ENCODE measurements at places on chromosomes 3 and 15.
A peak's percentile ranks its signal among the peaks of the same experiment; 100 is the strongest.

DNA sequence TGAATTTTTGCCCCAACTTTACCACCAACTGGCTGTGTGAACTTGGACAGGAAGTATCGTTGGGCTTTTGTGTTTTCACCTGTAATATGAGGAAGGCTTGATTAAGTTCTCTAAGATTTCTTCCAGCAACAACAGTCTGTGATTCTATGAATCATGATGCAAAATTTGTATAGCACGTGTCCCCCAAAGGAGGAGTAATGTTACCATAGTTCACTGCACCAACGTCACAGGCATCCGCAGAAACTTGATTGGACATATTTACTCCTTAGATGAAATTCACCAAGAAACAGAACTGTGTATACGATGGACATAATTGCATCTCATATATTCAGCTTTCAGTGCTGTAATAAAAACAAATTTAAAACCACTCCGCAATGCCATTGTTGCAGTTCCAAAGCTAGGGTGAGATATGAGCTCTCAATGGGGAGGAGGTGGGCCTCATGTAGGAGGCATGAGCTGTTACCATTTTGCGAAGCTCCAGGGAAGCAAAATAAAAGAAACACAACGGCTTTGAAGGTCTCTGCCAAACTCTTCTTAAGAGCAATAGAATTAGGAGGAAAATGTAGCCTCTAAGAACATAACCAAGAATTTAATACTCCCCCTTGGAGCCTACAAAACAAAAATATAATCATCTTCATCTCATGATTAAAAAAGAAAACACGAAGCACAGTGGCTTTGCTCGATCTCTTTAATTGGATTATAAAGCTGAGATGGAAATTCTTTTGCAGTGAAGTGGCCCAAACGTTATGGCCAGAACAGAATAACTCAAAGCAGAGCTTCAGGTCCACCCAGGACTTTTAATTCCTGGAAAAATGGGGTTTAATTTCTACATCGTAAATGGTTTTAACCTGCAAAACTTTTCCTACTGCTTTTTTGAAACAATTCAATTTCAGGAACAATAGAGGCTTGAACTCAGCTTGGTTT is 80.7 kb downstream of the CHST2 start:
- no peak for DNase-seq

DNA sequence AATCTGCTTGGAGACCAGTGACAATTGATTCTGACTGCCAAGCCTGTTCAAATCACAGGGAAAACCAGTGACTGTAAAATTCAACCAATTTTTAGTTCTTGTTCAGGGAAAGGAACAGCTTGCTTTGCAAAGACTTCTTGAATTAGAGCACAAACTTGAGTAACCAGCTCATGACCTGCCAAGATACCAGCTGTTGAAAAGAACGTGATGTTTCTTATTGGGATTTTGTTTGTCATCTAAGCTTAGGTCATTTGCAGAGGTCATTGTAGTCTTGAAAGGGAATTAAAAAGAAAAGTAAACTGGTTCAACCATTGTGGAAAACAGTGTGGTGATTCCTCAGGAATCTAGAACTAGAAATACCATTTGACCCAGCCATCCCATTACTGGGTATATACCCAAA is 428.2 kb downstream of the GRM7 start:
- no peak for DNase-seq

DNA sequence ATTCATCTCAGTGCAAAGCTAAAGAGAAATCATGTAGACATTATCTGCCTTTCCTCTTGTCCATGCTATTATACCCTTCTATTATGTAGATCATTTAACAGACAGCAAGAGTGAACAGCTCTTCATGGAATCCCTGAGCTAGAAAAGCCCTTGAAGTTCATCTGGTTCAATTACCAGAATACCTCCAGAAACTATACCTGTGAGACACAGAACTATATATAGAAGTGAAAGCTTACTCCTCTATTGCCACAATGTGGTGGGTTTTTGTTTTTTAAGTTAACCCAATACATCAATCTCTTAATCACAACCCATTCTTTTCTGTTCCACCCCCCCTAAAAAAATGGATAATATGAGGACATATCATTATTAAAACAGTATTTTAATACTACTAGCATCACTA is 347.7 kb downstream of the PLCL2 start:
- no peak for DNase-seq

GRCh38 chr3:8931342-8931741 is 31.9 kb downstream of the RAD18 start:
- no peak for DNase-seq

DNA sequence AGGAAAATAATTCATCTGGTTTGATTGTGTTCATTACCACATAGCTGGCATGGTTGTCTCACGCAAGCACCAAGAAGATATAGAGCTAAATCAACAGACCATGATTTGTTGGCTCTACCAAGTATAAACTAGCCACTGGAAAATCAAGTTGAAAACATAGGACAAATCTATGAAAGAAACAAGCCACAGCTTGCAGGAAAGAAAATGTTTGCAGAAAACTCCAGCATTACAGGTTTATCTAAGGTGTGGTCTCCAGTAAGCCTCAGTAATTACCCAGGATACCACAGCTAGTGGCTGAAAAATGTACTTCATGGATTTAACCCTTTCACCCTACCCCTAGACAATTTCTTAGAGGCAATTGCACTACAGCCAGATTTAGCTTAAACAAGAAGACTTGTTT is 340.6 kb downstream of the SOX2 start:
- DNase-seq = no peak

DNA sequence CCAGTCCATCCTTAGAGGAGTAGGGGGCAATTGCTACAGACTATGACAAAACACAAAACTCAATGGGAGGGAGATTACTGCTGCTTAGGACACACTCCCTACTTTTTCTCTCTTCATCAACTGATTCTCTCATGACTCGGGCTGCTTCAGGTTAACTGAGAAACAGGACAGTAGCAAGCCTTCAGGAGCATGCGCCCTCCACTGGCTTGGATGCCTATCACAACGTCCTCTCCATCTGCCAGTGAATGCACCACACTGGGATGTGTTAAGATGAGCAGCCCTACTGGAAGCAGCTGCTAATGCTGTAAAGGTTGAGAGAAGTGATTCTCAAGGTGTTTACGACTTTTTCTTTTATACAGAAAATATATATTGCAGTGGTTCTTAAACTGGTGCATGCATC is 542.3 kb downstream of the EDEM1 start:
- DNase-seq = no peak

GRCh38 chr15:66591322-66591862 is 25.6 kb upstream of the LCTL start:
- no peak for DNase-seq

DNA sequence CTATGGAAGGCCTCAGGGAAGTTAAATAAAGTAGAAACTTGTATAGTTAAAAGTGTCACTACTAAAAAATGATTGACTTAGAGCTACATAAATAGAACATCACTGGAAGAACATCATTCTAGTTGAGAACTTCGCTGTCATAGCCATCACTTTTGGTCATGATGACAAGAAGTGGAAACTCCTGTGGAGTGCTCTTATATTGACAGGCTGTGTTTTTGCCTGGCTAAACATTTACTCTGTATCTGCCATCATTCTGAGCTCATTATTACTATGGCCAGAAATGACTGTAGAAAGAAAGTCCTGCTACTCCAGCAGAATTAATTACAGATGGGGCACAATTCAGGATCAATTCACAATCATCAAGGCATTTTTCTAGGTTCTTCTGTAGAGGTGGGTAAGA is 165.1 kb upstream of the GOLIM4 start:
- no peak for DNase-seq

DNA sequence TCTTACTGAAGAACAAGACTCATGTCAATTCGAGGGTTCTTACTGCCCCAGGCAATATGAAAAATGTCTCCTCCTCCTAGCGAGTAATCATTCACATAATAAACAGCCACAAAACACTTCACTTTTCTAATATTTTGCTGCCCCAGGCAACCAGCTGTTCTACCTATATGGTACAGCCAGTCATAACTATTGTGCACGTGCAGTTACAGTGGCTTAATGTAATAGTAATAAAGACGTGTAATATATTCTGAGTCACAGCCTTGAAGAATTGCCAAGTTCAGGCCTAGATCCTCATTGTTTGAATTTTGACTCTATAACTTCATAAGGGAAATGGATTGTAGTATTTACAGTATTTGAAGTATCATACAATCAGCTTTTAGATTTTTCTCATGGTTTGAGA is 1250.0 kb upstream of the GBE1 start:
- no peak for DNase-seq

- DNase-seq = no peak
Observed at GRCh38 chr3:42801048-42801620, 3.2 kb downstream of the HIGD1A start.

DNA sequence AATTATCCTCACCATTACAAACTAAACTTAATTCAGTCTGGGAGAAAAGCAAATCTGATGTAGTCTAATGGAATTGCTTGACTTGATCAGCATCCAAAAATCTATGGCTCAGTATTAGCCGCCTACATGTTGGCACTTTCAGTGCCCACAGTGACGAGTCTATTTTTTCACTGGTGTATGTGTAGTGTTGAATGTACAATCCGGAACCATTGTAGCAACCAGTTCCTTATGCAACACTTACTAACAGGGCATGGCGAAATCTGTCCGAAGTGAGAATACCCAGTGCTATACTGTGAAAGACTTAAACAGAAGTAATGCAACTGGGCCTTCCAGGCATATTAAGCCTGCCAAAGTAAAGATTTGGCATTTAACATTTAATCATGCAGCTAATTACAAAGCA is 18.6 kb downstream of the LRRN1 start:
- no peak for DNase-seq

DNA sequence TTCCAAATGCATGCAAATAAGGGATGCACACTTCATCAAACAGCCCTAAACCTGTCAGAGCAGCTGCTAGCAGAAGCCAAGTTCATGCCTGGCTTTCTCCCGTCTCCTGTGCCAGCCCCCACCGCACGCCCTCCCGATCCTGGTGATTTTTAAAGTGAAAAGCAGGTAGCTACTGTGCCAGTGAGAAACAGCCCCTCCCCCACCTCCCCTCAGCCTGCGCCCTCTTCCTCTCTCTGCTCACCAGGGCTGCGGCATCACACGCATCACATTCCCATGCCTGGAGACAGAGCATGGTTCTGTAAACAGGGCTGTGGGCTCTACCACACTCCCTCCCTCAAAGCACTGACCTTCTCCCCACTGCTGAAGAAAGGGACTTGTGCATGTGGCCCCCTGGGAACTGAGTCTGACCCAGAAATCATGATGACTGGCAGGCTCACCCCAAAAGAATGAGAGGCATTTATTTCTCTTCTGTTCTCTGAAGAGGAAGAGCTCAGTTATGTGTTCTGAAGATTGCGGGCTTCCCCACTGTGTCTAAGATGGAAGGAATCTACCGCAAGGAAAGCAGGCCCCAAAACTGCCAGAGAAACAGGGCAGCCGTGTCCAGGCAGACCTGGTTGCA is 14.5 kb upstream of the SLC6A1 start:
- DNase-seq = no peak

DNA sequence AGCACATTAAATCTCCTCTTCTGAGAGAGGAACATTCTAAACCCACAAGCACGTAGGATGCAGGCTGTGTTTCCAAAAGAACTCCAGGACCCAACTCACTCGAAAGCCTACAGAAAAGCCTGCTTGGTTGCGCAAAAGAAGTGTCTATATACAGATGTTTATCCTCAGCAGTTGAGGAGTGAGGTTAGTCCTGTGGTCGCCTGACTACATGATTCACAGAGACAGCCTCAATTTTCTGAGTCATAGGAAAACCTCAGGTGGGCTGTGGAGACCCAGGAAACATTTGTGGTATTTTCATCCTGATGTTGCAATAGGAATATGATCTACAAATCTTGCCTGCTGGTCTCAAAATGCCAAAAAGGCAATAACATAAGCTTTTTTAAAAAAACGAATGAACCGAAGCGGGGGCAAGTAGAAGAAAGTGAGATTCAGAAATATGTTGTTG is 183.8 kb upstream of the THRB start:
- no peak for DNase-seq

- no peak for DNase-seq
Observed at GRCh38 chr3:12758025-12758781, 856 bp downstream of the TMEM40 start.

DNA sequence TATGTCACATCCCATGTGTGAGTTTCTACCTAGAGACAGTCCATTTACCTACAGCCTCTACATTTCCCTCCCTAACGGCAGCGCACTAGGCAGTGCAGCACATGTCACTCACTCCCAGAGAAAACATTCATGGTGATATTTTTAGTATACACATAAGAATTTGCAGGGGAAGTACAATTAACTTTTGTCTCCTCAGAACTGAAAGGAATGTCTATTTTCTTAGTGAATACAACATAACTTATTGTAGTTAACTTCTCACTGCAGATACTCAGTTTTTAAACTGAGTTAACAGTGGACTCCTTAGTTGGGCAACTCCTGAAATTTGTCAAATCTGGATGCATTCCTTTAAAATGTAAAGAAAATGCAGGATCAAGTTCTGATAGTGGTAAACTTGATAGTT is 4.5 kb upstream of the ZBTB47 start:
- DNase-seq = no peak

- DNase-seq = peak; percentile 87
Observed at GRCh38 chr3:9932843-9933560, 632 bp upstream of the CRELD1 start.

GRCh38 chr3:10213156-10213792 is 35.0 kb upstream of the TATDN2 start:
- no peak for DNase-seq

- DNase-seq = no peak
Observed at GRCh38 chr3:48001991-48002390, 14.2 kb downstream of the MAP4 start.

DNA sequence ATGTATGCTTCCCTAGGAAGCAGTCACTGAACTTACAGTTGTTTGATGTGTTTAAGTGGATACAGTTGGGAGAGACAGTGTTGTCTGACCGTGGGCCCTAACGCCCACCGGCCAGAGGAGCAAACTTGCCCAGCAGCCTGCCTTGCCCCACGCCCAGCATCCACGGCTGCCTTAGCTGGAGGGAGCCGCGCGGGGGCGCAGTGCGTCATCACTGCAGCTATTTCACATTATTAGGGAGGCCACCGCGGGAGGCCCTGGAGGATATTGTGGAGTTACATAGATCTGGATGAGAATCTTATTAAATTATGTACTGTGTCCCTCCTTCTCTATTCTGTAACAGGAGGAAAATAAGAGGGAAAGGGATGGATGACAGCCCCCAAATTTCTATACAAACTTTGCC is 267.2 kb downstream of the GABRG3 start:
- DNase-seq = no peak

- DNase-seq = no peak
Observed at GRCh38 chr15:77624868-77625267, 7.8 kb downstream of the LINGO1 start.

DNA sequence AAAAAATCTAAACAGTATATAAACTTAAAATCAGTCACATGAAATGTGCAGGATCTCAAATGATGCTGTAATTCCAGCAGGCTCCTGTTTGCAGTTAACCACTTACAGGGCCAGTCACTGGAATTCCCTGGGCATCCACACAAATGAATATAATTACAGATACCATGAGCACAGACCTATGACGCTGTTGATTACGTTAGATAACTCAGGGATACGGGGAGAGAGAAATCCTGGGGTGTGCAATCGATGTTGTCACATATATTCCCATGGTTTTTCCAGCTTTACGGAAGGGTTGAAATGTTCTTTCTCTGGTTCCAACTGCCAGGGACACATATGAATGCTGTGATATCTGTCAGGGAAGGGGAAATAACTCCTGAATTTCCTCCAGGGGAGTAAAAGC is 100.8 kb downstream of the RORA start:
- no peak for DNase-seq
